Ovary (tissue), 10 donors: ENCODE measurements at places on chromosomes 3 and 15. TPM values are rescaled to one million over a fixed set of nuclear protein-coding genes. Genes with fewer than 3 reads are reported as not detected.
A peak's percentile ranks its signal among the peaks of the same experiment; 100 is the strongest.

Gene BCHE
- total RNA-seq, result 3.7 TPM

Gene HERC2
- total RNA-seq, result 48.9 TPM

Gene RCN2
- total RNA-seq, result 58.2 TPM

Gene ARPIN
- 14.2 TPM for total RNA-seq

Gene TIMP4
- 3.1 TPM for total RNA-seq

Gene SLC12A1
- total RNA-seq, result not detected

Gene NMD3
- 54.9 TPM for total RNA-seq

Gene AGBL1
- not detected for total RNA-seq

Gene LINGO1
- total RNA-seq, result 1.7 TPM

Gene ROPN1
- not detected for total RNA-seq

DNA sequence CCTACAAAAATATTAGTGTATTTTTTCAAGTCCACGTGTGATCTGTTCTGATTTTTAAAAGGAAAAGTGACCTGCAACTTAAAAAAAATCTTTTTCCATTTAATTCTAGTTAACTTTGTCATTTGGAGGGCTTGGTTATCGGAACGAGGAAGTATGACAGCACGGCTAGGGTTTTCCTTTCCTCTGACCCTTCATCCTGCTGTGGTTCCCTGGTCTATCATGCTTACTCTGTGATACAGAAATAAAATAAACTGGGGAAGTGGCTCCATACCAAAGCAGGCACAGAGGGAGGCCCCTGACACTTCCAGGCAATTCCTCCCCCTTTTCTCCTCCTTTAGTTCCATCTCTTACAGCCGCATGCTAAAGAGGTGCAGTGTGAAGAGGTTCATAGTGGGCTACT lies 491.3 kb downstream of the EDEM1 start:
- no peak for DNase-seq

DNA sequence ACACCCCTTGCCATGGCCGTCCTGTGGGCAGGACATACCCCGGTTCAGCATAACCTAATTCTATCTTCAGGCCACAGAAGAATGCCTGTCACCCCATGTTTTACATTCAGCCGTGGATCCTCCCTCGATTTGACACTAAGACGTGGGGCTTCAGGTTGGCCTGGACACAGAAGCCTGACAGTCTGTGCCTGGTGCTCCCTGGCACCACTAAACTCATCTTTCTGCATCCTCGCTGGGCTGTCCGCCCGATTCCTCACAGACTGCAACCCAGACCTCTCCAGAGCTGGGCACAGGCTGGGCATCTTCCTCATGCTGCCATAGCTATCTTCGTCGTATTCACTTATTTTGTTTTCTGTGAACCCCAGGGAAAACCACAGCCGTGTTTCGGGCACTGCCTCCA lies 117.8 kb upstream of the IQSEC1 start:
- no peak for DNase-seq

DNA sequence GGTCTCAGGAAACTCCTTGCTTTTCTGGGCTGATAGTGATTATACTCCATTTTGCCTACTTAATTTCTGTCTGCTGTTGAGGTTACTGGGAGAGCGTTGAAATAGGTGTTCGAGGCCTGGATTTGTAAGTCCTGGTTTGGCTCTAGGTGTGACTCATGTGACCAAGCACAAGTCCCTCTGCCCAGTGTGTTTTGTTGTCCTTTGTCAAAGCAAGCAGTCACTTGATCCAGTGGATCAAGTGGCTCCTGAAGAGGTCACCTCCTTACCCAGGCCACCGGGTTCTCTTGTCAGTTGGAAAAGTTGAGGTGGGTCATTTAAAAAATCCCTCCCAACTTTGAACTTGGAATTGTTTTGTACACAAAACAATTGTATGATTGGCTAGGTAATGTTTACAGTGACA lies 70.0 kb downstream of the LPP start:
- no peak for DNase-seq

DNA sequence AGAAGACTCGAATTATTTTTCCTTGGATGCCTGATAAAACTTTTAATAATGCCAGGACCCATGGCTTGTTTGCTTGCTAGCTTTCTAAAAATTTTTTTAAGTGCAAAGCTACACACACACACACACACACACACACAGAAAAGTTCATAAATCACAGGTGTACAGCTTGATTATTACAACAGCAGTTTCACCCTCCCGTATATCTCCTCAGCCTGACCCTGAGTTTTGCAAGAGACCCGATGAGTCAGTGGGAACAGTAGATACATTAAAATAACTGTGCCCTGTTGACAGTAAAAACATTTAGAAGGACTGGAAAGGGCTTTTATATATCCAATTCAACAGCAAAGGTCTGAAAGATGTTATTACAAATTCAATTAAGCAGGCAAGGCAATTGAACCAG lies 46.7 kb downstream of the EMC4 start:
- DNase-seq, result no peak

GRCh38 chr3:178827285-178827856 lies 244.2 kb downstream of the ZMAT3 start:
- no peak for DNase-seq

DNA sequence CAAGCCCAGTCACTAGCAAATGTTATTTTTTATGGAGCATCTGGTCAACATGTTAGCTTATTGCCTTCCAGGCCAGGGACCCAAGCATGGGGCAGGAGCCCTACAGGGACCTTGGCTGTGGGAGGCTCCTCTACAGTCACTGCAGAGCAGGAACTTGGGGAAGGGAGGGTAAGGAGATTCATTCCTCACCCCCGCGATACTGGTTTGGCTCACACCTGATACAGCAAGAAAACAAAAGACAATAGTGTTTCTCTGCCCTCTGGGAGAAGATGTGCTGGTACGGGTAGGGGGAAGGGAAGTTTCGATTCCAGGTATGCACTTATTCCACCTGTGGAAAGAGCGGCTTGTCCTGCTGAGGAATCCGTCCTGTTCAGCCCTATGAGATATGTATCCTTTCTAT lies 77.6 kb downstream of the SLC12A8 start:
- DNase-seq, result no peak

GRCh38 chr3:34408088-34408487 lies 609.7 kb downstream of the PDCD6IP start:
- no peak for DNase-seq

- peak; percentile 34 for DNase-seq
Measured at GRCh38 chr3:194282436-194283122, 68.5 kb downstream of the CPN2 start.

GRCh38 chr3:99242271-99242670 lies 340.8 kb upstream of the DCBLD2 start:
- DNase-seq, result no peak

DNA sequence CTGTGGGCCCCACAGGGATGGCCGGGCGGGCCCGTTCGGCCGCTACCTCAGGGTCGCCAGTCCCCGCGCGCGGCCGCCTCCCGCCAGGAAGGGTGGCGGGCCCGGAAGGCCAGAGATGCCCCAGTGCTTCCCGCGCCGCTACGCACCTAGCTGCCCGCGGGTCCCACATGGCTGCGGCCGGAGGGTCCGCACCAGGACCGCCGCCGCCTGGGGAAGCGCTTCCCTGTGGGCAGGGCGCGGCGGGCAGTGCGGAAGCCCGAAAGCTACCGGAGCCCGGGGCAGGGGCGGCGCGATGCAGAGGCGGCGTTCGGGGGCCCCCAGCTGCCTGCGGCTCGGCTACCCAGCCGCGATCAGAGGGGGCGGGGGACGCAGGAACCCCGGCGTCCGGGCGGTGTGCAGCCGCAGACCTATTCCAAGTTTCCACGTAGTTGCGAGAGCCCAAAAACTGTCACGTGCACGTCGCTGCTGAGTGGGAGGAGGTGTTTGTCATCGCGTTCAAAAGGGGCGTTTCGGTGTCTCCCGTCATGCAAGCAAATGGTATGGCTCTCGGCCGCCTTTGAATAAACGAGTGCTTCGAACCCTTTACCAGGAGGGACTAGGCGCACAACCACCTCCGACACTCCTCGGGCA lies at the start of gene TRANK1:
TSS of gene TRANK1 (minus strand) at position 414 of the 630 bp plus-strand sequence. CDS start at position 169, 245 bp downstream.
- peak; percentile 74 for DNase-seq

DNA sequence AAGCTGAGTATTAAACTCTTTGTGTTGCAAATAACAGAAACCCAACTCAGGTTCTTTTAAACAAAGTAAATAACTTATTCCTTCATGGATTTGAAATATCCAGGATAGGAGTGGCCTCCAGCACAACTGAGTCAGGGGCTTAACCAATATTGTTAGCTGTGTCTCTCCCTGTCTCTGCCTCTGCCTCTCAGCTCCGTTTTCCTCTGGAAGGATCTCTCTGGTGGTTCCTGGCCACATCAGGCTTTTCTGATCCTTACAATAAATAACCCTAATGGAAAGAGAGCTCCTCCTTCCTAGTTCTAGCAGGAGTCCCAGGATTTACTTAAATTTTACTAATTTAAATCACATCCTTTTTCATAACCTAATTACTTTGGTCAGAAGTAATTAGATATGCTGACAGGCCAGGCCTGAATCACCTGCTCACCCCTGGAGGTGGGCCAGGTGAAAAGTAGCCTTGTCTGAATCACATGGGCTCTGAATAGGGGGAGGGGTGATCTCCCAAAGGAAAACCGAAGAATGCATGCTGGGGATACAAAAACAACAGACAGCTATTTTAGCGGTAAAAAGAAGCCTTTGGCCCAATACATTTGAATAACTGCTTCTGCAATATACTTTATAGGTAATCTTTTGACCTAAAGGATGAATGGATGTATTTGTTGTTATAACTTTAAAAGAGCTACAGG lies 75.4 kb downstream of the REC114 start:
- DNase-seq, result no peak

- DNase-seq, result no peak
Measured at GRCh38 chr3:80238152-80238551, 470.4 kb upstream of the ROBO1 start.

DNA sequence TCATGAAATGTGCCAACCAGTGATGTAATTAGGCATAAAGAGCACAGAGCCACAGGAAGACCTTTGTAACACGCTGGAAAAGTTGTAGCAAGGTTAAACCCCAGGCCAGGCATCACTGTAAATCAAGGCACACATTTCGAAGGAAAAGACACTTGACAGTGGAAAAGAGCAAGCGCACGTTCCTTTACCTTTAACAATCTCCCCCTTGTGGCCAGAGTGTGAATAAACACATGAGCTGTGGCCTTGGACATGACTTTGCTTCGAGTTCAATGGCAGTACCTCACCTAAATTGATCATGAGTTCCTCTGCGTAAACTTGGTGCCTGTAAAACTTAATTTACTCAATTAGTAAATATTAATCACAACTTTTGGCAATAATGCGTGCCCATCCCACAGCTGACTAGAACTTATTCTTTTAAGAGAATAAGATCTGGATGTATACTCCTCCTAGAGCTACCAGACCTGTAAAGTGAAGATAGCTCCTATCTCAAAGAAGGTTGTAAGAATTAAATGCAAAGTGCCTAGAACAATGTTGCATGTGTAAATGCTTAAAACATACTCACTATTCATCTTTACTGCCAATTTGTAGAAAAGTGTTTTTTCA lies 757.0 kb upstream of the NECTIN3 start:
- peak; percentile 31 for DNase-seq

DNA sequence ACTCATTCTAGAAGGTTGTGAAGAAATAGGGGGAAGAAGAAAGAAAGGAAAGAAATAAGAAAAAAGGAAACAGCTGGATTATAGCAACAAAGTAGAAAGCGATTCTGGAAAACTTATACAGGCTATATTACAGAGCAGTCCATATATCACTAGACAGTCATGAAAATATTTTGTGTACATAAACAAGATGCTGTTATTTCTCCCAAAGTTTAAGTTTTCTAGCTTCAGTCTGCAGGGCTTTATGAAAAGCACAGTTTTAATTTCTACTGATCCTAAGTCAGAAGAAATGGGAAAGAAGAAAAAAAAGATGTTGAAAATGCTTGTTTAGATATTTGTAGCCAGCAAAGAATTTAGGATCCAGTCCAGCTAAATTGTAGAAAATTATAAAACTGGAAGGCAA lies 321.4 kb upstream of the NDN start:
- no peak for DNase-seq

DNA sequence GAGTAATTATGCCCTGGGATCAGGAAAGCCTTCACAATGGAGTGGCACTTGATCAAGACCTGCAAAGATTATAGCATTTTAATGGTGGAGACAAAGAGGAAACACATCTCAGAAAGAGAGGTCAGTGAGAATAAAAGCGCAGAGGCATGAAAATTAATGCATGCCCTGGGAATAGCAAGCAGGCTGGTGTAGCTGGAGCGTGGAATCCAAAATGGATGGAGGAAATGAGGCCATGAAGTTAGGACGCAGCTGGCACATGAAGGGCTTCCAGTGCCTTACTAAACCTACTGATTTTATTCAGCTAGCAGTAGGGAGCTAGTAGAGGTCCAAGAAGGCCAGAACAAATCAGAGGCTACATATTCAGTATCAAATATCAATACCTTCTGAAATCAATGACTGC lies 38.1 kb downstream of the TMEM212 start:
- no peak for DNase-seq

GRCh38 chr3:12620305-12620704 lies 43.6 kb downstream of the RAF1 start:
- DNase-seq, result no peak

GRCh38 chr3:30578479-30578878 lies 27.9 kb upstream of the TGFBR2 start:
- no peak for DNase-seq

DNA sequence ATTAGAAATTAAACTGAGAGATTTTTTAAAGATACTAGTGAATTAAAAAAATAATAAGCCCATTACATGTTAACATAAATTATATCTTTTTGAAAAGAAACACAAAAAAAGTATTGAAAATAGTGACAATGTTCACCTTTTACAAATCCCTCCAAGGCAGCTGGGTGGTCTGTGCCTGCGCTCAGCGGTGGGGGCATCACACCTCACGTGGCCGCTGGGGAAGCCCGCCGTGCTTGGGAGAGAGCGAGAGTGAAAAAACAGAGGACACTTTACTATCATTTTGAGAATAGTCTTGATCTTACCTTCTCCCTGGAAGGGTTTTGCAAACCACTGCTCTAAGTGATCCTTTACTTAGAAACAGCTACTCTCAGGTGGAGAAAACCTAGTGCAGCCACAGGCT lies 76.9 kb downstream of the CRTC3 start:
- no peak for DNase-seq

- DNase-seq, result no peak
Measured at GRCh38 chr3:4935347-4935746, 43.9 kb upstream of the BHLHE40 start.

- DNase-seq, result no peak
Measured at GRCh38 chr3:65284961-65285360, 597.2 kb upstream of the ADAMTS9 start.

- DNase-seq, result no peak
Measured at GRCh38 chr15:65079580-65079979, 3.0 kb downstream of the KBTBD13 start.

GRCh38 chr3:123807820-123808219 lies 76.3 kb downstream of the MYLK start:
- DNase-seq, result peak; percentile 56

DNA sequence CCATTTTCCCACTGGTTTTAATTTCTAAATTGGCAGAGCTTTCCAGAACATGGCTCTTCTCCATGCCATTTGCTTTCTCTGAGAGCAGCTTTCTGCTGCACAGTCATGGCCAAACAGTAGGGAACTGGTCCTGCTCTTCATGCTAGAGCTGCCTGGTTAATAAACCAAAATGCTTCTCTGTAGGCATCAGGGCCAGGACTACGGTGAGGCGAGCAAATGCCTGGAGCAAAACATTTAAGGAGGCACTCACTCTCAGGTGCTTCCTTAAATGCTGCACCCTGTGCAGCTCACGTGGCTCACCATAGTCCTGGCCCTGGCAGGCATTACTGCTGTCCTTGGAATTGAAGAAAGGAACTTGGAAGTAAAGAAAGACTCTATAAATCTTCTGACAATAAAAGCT lies 48.5 kb upstream of the PPP2R3A start:
- DNase-seq, result no peak
